Fibroblast of the aortic adventitia (primary cell): ENCODE measurements at places on chromosomes 6 and 20. TPM values are rescaled to one million over a fixed set of nuclear protein-coding genes. Genes with fewer than 3 reads are reported as not detected.

FABP7 gene
- total RNA-seq, result not detected in 2 replicates

TBC1D22B gene
- 3.5 and 4.8 TPM in 2 replicates for total RNA-seq

PLCB4 gene
- total RNA-seq, result 0.25 and 4.1 TPM in 2 replicates

HAO1 gene
- total RNA-seq, result not detected in 2 replicates

SGK2 gene
- 0.09 TPM in 1 of 2 replicates, not detected in the other for total RNA-seq

FAM83B gene
- 0.09 TPM in 1 of 2 replicates, not detected in the other for total RNA-seq

BTN1A1 gene
- not detected in 2 replicates for total RNA-seq

GRCh38 chr6:129022011-129022553 is 139.1 kb downstream of the LAMA2 start:
- no peak for DNase-seq

DNA sequence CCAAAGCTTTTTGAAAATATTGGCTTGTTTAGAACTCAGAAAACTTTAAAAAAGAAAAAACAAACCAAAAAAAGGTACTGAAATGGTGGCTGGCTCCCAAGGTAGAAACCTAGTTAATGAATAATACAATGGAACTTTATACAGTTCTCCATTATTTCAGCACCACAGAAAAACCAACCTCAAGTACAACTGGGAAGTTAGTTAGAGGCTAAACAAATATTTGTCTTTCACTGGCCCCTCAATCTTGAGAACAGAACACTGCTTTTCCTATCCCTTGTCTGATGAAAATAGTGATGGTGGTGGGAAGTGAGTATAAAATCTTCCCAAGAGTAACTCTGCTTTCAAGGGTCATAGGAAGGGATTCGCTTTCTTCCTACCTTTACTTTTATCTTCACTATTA is 126.5 kb downstream of the REV3L start:
- DNase-seq, result no peak

GRCh38 chr6:23524548-23524947 is 601.5 kb upstream of the NRSN1 start:
- no peak for DNase-seq

- DNase-seq, result no peak
These were observed 300.4 kb downstream of the LRFN2 start for GRCh38 chr6:40286721-40287120.

DNA sequence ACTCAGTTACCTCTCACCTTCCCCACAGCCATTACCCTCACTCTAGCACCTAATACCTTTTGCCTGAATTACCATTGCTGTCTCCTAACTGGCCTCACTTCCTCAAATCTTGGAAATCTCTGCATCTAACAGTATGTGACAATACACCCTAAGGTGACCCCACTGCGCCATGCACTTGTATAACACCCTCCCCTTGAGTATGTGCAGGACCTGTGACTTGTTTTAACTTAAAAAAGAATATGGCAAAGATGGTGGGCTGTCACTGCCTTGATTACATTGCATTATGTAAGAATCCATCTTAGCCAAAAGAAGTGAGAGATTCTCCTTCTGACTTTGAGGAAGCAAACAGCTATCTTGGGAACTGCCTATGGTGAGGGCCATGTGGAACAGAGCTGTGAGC is 29.9 kb upstream of the PKHD1 start:
- DNase-seq, result no peak

DNA sequence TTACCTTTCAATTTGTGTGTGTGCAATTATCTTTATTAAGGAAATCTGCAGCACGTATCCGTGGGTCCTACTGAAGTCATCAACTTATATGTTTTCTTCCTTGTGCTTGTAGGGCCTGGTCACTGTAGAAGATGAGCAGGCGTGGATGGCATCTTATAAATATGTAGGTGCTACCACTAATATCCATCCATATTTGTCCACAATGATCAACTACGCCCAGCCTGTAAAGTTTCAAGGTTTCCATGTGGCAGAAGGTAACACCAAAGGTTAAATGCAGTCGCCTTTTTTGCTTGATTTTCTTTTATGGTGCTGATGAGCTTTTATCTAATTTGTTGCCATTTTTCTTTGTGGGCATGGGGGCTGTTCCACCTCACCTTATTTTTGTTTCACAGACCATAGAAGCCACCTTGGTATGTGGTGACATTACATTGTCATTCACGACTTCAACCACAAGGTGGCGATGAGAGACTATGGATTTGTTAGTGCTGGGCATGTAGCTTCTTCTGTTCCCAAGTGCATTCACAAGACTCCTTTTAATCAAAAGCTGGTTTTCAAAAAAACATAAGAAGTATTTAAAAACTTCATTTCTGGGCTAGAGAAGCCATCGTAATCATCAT is 106.5 kb upstream of the LAMP5 start:
- DNase-seq, result peak; percentile 83

DNA sequence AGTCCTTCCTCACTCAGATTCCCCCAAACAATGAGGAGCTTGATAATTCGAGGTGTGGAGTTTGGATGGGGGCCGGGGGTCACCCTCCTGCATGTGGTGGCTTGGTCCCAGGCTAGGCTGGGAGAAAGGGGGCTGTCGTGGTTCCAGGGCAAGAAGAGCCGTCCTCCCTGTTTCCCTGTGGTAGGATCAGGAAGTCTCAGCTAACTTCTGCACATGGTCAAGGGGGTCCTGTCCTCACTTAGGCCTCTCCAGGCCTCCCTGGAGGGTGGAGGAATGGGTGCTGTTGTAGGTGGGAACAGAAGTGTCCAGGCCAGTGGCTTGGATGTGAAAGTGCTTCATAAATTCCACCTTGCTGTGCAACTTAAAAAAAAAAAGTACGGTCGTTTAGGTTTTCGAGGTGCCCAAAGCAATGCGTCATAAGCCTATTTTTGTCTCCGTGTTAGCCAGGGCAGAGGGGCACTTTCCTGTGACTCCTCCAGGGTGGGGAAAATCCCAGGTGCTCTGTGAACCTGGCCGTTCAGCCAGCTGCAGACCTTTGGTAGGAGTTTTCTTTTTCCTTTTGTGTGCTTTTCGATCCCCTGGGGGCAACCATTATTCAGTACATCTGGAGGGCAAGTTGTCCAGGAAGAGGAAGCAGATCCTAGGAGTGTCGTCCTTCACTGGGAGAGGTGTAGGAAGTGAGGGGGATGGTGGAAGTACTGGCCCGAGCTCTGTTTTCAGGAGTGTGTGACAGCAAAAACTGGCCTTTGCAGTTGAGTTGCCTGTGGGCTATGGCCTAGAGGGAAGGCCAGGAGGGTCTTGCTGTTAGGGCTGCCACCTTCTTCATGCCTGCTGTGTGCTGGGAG is 9.6 kb downstream of the IGF2R start:
- DNase-seq, result no peak

GRCh38 chr6:150788089-150788488 is 77.4 kb upstream of the MTHFD1L start:
- DNase-seq, result no peak

DNA sequence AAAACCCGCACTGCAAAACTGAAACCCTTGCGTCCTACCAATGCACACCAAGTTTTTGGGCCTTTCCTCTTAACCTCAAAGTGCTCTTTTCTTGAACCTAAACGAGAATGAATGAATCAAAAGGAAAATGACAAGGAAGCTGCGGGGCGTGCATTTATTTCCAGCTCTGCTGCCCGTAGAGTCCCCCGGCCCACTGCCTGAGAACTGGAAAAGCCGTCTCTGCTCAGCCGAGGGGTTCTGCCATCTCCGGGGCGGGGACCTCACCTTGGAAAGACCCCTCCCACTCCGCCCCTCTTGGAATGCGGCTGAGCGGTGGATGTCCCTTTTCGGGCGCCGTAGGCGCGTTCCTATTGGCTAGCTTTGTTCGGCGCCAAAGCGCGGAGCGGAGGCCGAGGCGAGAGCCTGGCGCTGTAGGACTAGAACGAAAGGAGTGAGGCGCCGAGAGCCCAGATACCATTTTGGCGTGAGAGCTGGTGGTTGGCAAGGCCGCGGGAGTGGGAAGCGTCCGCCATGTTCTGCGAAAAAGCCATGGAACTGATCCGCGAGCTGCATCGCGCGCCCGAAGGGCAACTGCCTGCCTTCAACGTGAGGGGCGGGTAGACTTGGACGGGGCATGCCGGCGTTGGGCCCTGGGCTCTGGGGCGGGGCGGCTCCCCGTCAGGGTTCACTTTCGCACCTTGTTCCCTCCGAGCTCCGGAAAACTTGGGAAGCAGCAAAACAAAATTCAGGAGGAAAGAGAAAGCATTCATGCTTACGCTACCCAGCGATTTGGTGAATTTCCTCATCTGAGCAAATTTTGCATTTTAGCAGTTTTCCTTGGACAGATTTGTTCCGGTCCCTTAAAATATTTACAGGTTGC is at the start of gene GINS1:
Gene GINS1, plus strand, starts transcription at position 363 of the 859 bp plus-strand sequence. Its CDS starts 148 bp downstream, at position 511.
- peak; percentile 82 for DNase-seq

GRCh38 chr6:34416877-34417371 is 8.9 kb downstream of the RPS10 start:
- DNase-seq, result no peak

- no peak for DNase-seq
These were observed 158.5 kb upstream of the ADGRB3 start for GRCh38 chr6:68476611-68477010.
